ENCODE measurements at places on chromosomes 5 and 9.
A peak's percentile ranks its signal among the peaks of the same experiment; 100 is the strongest.

DNA sequence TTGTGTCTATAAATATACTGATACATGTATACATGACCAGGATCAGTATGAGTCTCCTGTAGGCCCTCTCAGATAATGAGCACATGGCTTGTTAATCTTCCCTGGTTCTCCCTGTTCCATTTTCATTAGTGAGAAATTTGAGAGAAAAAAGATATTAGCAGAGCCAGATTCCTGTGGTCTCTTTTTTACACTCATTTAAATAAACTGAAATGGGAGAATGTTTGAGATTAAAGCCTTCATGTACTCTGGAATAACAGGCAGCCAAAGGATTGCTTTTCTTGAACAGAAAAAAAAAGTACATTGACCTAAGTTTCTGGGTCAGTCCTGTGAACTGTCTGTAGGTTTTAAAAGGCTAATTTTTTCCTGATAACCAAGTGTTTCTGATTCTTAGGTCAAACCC, 44.2 kb downstream of the PWWP2A start:
- peaks cover 37% of the 10 kb centered on the region for H3K36me3 ChIP-seq
- no peaks in the 10 kb centered on the region for H3K27me3 ChIP-seq
- no peak overlapping the region for H3K4me3 ChIP-seq
- DNase-seq = no peak
- no peak overlapping the region for H3K27ac ChIP-seq

- no peaks in the 10 kb centered on the region for H3K27me3 ChIP-seq
- H3K27ac ChIP-seq = no peak overlapping the region
- H3K36me3 ChIP-seq = peaks cover 90% of the 10 kb centered on the region
- no peak for DNase-seq
- H3K4me3 ChIP-seq = no peak overlapping the region
- H3K4me1 ChIP-seq = no peaks in the 10 kb centered on the region
Observed at GRCh38 chr5:55276771-55277170, 30.7 kb downstream of the DHX29 start.

DNA sequence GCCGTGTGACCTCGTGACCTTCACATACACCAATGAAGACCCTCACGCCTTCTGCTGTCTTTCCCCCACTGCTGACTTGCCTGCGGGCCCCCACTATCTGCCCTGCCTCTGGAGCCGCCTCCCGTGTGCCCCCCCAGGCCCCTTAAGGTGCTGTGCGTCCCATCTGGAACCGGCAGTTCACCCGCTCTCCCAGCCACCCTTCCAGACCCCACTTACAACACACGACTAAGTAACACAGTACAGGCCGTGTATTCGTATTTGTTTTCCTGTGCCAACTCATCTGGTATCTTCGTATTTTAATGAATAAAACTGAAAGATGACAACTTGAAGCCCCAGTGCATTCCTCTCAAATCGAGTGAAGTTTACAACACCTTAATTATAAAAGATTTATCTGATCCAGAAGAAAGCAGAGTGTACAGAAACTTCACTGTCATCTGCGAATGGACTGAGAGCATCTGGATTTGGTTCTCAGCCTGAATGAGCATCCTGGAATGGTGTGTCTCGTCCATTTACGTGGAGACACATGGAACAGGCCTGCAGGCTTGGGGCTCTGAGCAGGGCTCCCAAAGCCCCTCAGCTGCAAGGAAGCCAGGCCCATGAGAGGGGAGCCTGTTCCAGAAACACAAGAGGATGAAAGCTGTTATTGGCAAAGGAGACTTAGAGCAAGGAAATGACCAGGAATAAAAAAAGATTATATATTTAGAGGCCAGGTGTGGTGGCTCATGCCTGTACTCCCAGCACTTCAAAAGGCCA, 21.9 kb upstream of the TERT start:
- no peaks in the 10 kb centered on the region for H3K27me3 ChIP-seq
- H3K4me3 ChIP-seq = no peak overlapping the region
- no peak for DNase-seq
- H3K4me1 ChIP-seq = peaks cover 21% of the 10 kb centered on the region
- H3K27ac ChIP-seq = peak overlapping the region; percentile 88

DNA sequence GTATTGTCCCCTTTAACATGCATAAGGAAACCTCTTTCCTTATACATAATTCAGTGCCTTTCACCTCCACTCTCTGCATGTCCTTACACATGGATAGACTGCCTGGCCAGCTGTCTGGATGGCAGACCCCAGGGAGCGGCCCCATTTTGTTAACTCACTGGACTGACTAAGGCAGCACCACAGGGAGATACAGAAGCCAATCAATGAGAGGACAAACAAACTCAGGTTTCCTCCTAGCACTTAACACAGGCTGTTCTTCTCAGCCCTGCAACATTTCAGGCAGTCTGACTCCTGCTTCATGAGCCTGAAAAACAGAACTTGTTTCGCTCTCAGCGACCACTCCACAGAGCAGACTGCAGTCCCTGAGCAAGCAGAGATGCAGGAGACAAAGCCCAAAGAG, 135.4 kb upstream of the RASEF start:
- H3K36me3 ChIP-seq = no peaks in the 10 kb centered on the region
- no peak for DNase-seq
- peaks cover 14% of the 10 kb centered on the region for H3K27me3 ChIP-seq
- H3K27ac ChIP-seq = no peak overlapping the region
- H3K4me1 ChIP-seq = no peaks in the 10 kb centered on the region

DNA sequence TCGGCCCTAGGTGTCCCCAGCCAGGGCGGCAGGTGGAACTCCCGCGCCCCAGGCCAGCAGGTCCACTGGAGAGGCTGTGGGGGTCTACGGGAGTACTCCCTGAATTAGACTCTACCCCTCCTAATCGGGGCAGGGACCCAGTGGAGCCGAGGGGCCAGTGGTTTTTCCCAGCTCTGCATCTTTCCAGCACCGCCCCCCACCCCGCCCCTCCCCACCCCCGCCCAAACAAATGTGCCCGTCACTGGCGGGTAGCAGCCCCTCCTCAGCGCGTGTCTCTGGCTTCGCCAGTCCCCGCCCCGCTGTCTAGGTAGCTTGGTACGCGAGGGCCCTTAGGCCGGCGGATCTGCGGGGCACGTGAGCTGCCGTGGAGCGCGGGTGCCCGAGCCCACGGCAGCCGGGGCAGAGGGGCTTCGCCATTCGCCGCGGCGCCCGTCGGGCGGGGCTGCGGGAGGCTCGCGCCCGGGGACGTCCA, 7.0 kb downstream of the UNC5A start:
- no peak overlapping the region for H3K27ac ChIP-seq
- H3K4me1 ChIP-seq = peaks cover 8% of the 10 kb centered on the region
- no peaks in the 10 kb centered on the region for H3K36me3 ChIP-seq

DNA sequence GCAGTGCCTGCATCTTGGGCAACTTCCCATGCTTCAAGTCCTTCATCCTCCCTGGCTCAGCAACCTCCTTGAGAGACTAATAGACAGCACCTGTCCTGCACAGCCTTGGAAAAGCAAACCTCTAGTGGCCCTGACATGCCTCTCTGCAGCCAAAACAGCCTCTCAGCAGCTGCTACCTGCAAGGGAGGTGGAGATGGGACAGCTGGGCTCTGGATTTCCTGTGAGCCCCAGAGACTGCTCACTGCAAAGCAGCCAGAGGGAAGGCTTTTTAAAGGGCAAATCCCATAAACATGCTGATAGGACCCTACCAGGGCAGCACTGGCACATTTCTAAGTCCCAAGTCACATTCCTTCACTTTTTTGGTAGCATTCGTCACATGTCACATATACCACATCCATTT, 31.5 kb upstream of the MYORG start:
- no peaks in the 10 kb centered on the region for H3K27me3 ChIP-seq
- H3K27ac ChIP-seq = no peak overlapping the region
- H3K4me3 ChIP-seq = no peak overlapping the region
- H3K4me1 ChIP-seq = no peaks in the 10 kb centered on the region
- DNase-seq = no peak

GRCh38 chr5:167317884-167318283, 973.6 kb upstream of the WWC1 start:
- peaks cover 3% of the 10 kb centered on the region for H3K4me1 ChIP-seq
- no peak overlapping the region for H3K4me3 ChIP-seq
- no peak overlapping the region for H3K27ac ChIP-seq
- no peak for DNase-seq
- no peaks in the 10 kb centered on the region for H3K36me3 ChIP-seq

GRCh38 chr5:4551034-4551433, 589.1 kb upstream of the ADAMTS16 start:
- no peaks in the 10 kb centered on the region for H3K4me1 ChIP-seq
- DNase-seq = no peak
- H3K36me3 ChIP-seq = no peaks in the 10 kb centered on the region
- H3K27ac ChIP-seq = no peak overlapping the region
- no peaks in the 10 kb centered on the region for H3K27me3 ChIP-seq

All from RWPE2 (cell line).